ENCODE measurements at places on chromosomes 2 and 18.

DNA sequence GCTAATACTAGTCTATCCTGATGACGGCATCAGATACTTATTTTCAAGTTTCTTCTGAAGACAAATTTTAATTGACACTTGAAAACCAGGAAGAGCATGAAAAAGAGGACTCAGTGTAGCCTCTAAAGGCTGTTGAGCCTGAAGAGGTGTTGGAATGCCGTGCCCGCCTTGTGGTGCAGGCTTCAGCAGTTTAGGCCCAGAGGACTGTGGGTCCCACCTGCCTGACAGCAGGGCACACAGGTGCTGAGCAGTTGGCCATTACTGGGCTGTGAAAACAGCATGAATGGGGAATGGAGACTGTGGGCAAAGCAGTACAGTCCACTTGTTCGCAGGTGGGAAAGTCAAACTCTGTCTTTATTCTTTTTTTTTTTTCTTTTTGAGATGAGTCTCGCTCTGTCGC, 49.8 kb upstream of the THOC1 start:
- no peak for DNase-seq

DNA sequence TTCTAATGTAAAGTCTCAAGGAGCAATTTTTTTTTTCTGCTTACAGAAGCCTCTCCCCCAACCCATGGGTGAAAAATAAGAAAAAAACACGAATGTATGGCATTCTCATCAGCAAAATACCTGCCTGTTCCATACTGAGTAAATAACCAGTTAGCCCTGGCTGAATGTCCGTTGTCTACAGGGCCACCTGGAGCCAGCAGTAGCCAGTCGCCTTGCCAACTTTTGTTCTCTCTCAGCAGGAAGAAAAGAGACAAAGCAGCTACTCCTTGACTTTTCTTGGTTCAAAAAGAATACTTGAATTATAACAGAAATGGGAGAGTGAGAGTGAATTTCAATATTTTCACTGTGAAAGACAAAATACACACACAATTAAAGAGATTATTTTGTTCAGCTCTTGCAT, 532.9 kb upstream of the CRIM1 start:
- DNase-seq: no peak

GRCh38 chr18:73147590-73147989, 279.8 kb upstream of the NETO1 start:
- DNase-seq: no peak

DNA sequence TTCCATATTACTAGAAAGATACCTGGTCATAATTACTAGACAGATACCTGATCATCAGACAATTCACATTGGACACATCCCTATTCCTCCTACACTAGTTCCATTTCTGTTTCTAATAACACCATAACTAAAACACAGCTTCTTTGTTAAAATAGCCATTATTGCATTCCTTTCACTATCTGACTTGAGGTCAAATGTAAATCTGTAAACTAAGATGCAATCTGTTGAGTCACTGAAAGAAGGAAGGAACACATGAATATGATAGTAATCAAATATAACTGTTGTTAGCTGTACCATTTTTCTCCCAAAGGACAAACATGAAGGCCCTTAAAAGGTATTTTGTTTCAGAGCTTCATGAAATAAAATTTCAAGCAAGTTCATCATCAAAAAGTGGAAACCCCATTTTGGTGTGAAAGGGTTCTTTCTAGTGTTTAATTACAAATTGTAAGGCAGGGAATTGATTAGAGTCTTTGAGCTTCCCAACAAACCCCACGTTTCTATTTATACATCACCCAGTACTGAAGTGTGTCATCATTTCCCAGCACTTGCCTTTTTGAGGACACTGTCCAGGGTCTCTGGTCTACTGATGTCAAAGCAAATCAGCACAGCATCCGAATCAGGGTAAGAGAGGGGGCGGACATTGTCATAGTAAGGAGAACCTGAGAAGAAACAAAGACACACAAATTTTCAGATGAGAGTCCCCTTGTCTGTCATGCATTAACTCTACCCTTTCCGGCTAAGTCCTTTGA, 13.0 kb downstream of the RND3 start:
- no peak for DNase-seq

DNA sequence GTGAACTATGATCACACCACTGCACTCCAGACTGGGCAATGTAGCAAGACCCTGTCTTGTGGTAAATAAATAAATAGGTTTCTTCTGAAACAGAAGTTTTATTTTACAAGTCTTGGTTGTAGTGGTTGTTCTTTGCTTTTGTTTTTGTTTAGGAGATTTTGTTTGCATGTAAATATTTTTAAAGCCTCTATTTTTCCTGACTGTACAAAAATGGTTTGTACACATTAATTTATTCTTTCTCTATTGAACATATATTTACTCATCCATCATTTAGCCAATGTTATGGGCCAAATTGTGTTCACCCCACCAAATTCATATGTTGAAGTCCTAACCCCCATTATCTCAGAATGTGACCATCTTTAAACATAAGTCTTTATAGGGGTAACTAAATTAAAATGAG, 580.1 kb downstream of the EPHA4 start:
- DNase-seq: no peak

DNA sequence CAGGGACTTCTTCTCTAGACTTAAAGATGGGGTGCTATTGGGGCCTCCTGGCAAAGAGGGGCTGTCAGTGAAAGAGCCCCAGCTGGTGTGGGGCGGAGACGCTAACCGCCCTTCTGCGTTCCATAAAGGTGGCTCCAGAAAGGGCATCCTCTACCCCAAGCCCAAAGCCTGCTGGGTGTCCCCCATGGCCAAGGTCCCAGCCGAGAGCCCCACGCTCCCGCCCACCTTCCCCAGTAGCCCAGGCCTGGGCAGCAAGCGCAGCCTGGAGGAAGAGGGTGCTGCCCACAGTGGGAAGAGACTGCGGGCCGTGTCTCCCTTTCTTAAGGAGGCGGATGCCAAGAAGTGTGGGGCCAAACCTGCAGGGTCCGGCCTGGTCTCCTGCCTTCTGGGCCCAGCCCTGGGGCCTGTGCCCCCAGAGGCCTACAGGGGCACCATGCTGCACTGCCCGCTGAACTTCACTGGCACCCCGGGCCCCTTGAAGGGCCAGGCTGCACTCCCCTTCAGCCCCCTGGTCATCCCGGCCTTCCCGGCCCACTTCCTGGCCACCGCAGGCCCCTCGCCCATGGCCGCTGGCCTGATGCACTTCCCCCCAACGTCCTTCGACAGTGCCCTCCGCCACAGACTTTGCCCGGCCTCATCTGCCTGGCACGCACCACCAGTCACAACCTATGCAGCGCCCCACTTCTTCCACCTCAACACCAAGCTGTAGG, 15.2 kb downstream of the ARID5A start:
- DNase-seq: no peak

GRCh38 chr18:4455113-4455811, at the start of gene DLGAP1:
TSS of gene DLGAP1 (minus strand) at chr18:4455307.
- DNase-seq: no peak

GRCh38 chr18:59835605-59836379, 64.0 kb upstream of the PMAIP1 start:
- no peak for DNase-seq

- DNase-seq: peak; percentile 35
These were observed 44.7 kb upstream of the ZFP36L2 start for GRCh38 chr2:43270930-43271615.

DNA sequence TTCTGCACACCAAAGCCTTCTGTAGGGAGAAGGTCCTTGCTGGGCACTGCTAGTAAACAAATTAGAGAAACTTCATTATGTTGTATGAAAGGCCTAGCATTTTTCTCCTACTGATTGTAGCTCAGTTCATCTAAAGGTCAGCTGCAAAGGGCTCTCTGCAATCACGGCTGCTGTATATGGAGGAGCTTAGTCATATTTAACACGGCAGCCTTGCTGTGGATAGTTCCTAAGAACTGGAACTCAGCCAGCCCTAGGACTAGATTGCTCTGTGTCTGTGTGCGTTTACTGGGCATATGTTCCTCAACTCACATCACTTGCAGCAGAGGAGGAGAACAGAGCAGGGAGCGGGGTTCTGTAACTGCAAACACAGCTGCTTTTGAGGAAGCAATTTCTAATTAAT, 1103.9 kb upstream of the KLHL29 start:
- no peak for DNase-seq

- peak; percentile 83 for DNase-seq
These were observed 65.2 kb downstream of the CCDC195 start for GRCh38 chr2:224650815-224651439.

GRCh38 chr18:64127172-64127571, 21.7 kb downstream of the LINC00305 start:
- no peak for DNase-seq

DNA sequence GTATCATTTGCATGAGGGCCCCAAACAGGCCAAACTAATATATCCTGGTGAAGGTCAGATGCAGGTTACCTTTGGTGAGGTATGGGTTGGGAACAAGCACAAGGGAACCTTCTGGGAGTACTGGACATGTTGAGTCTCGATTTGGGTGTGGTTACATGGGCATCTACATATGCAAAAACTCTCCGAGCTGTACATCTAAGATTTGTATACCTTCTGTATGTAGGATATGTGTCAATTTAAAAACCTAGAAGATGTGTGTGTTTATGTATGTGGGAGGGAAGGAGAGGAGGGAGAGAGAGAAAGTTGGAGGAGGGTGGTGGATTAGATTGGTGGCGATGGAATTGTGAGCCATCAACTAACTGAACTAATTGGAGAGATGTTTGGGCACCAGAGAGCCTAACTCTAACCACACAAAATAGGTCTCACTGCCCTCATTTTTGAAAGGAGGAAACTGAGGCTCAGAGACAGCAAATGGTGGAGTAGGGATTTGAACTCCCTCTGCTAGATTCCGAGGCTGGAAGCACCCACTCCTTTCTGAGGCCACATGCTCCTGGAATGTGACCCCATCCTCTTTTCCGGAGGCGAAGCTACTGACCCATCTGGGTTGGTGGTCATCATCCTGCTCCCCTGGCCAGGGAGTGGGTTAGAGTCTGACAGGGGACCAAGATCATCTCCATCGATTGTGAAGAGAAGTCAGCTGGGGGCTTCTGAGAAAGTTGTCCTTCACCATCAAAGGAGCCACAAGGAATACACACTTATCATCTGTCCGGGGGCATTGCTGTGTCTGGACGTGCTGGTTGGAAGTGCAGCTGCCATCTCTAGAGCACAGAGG, 107.3 kb upstream of the MYCN start:
- no peak for DNase-seq

Measured in trophoblast cell (in vitro differentiated cells and primary cell).